ENCODE measurements at places on chromosomes 2 and 18. TPM values are rescaled to one million over a fixed set of nuclear protein-coding genes. Genes with fewer than 3 reads are reported as not detected.

GRCh38 chr2:131516011-131516410 is 11.7 kb upstream of the CCDC74A start:
- DNase-seq, result no peak

MPPE1 gene
- 32.7 TPM for total RNA-seq

DNA sequence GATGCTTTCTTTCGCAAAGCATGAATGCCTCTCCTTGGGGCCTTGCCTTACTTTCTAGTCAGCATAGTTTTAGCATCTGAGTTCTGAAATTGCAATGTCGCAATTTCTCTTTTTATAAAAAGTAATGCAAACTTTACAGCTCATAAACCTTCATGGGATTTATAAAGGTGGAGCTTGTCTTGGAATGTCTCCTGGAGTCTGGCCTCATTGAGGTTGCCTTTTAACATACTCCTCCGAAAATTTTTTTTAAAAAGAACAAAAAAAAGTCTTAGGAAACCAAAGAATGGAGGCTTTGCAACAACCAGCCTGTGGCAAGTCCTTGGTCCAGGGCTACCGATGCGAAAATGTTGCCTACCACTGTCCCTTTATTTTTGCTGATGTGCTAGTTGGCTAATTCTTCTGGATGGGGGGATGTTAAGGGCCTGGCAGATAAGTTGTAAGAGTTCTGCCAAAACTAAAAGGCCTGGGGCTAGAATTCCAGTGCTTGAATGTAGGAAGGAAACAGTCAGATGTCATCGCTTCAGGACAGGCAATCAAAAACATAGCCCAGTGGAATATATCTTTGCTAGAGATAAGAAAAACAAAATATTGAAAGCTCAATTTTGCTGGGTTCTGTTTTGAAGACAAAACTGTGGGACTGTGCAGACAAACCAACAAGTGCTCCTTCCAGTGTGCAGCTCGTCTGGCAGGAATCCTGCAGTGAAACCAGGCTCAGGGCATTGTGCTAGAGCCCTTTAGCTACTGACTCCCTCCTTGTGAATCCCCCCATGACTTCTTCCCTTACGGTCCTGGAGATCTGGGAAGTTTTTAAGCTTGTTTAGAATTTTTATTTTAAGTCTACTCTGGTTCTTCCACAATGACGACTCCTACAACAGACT is 213.0 kb downstream of the PIEZO2 start:
- DNase-seq, result no peak

- no peak for DNase-seq
Observed at GRCh38 chr2:72754628-72755320, 71.1 kb downstream of the EXOC6B start.

MAPK4 gene
- total RNA-seq, result 5.2 TPM

CTDP1 gene
- total RNA-seq, result 18.4 TPM

GRCh38 chr2:176147210-176147799 is 4.0 kb upstream of the HOXD4 start:
- DNase-seq, result no peak

- DNase-seq, result no peak
Observed at GRCh38 chr18:36355511-36355910, 58.0 kb downstream of the FHOD3 start.

DNA sequence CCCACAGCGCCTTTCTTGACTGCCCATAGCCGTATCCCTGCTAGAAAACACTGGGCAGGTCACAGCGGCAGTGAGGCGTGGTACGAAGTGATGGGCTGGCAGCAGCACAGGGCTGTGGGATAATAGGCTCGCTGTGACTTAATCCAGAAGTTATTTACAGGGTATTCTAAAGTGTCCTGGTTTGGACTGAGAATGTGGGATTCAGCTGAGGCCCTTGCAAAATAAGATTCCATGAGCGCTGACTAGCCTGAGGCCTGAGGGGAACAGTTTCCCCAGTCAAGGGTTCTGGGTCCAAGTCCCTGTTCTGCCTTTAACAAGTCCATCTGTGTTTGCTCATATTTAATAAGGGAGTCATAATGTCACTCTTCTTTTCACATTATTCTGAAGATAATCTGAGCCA is 34.6 kb downstream of the SETBP1 start:
- DNase-seq, result peak; percentile 53

- DNase-seq, result no peak
Observed at GRCh38 chr2:30871440-30871839, 64.2 kb upstream of the CAPN13 start.

DNA sequence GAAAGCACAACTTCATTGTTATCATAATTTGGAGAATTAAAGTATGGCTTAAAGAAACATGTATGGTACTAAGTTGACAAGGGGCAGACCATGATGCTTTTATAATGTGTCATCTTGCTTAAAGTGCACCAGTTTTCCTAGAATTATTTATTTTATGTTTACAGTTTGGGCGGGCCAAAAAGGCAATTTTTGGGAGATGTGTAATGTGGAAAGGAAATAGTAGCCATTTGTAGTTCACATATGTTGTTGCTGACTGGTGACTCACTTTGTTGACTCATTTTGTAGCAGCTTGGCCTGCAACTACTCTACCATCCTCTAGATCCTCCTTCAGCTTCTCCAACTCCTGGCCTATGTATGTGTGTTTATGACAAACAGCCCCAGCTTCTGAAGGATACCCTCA is 7.7 kb downstream of the ZSCAN30 start:
- DNase-seq, result no peak

PAX8 gene
- not detected for total RNA-seq

DNA sequence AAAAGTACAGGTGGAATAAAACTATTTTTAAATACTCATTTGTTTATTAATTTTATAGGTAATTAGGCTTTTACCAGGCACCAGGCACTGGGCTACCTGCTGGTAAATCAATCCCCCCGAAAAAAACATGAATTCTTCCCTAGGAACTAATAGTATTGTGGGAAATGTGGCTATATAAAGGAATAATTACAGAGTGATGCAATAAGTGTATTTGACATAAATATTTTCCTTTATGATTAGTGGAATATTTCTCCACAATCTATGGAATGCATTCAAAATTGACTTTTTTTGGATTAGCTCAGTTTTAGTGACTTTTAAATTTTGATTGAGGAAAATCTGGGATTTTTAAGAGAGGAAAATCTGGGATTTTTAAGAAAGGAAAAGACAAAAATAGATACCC is 109.7 kb upstream of the BZW1 start:
- no peak for DNase-seq

DNA sequence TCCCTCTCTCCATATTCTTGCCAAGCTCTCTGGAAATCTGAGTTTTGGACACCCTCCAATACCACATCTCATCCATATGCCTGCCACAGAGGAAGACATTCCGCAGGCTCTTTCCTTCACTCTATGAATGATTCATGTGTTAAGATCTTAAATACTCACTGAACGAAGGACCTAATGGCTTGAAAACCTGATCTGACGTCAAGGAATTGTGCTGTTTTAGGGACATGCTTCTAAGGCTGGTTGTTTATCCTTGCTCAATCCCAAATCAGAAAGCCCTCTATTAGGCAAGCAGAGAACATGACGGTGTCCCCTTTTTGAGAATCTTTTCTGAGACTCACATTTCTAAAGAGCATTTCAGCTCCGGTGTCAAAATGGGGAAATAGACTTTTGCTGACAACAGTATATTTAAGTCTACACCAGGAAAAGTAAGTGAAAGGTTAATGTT is 83.7 kb upstream of the GALNT5 start:
- peak; percentile 86 for DNase-seq

DNA sequence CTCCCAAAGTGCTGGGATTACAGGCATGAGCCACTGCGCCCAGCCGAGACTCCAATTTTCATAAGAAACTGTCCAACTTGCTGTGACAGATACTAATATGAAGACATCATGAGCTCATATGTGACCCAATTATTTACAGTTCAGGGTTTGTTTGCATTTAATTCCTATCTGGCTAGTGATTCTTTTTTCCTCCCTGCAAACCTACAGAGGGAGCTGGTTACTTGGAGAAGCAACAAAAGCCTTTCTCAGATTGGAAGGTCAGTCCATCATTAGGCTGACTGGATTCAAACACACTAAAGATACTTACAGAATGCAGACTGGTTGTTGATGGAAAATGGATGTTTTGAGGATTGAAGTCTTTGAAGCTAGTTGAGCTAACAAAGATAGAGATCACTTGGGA is 176.4 kb downstream of the ANKRD44 start:
- no peak for DNase-seq

DNA sequence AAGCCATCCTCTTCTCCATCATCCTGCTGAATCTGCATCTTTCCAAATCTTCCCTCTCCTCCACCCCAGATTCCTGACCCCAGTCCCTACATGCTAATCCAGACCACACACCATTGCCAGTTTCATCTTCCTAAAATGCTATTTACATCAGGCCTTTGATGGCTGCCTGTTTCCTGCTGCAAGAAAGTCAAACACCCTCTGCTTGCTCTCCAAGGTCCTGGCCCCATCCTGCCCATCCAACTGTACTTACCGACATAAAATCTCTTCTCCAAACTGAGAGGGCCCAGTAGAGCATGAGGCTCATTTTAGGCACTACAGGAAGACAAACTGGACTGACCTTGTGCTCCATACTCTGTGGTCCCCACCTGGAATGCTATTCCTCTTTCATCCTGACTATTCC is 19.0 kb downstream of the ALK start:
- no peak for DNase-seq

GRCh38 chr2:67841711-67842110 is 221.1 kb downstream of the C1D start:
- peak; percentile 19 for DNase-seq

- no peak for DNase-seq
Observed at GRCh38 chr2:187541086-187542085, 12.8 kb downstream of the TFPI start.

DNA sequence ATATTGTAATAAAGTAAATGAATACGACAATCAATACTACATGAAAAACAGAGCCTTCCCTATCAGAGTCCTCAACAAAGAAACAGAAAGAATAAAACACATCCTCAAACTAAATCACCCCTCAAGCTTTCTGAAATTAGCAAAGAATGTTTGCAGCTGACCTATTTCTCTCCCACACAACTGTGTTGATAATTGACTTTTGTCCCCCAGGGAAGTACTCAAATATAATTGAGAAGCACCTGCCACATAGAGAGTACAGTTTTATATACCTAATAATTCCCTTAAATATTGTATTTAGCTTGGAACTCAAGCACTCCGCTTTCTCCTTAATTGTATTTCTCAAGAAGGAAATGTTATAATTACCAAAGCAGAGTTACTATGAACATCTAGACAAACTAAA is 12.6 kb downstream of the CACNB4 start:
- no peak for DNase-seq

DNA sequence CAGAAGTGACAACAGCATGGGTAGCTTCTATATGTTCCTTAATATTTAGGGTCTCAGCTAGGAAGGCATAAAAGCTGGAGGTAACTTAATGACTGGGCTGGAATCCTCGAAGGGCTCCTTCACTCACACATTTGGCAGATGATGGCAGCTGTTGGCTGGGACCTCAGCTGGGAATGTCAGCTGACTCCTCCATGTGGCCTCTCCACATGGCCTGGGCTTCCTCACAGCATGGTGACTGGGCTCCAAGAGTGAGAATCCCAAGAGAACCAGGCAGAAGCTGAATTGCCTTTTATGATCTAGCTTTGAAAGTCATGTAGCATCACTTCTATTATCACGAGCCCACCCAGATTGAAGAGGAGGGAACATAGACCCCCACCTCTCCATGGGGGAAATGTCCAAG is 54.9 kb downstream of the TET3 start:
- DNase-seq, result peak; percentile 36

- peak; percentile 72 for DNase-seq
Observed at GRCh38 chr18:13216711-13217465, 1.7 kb upstream of the LDLRAD4 start.

- no peak for DNase-seq
Observed at GRCh38 chr2:117308861-117309770, 505.4 kb upstream of the DDX18 start.

ITGA4 gene
- 16.6 TPM for total RNA-seq
